ENCODE measurements at places on chromosomes 2 and 18.

DNA sequence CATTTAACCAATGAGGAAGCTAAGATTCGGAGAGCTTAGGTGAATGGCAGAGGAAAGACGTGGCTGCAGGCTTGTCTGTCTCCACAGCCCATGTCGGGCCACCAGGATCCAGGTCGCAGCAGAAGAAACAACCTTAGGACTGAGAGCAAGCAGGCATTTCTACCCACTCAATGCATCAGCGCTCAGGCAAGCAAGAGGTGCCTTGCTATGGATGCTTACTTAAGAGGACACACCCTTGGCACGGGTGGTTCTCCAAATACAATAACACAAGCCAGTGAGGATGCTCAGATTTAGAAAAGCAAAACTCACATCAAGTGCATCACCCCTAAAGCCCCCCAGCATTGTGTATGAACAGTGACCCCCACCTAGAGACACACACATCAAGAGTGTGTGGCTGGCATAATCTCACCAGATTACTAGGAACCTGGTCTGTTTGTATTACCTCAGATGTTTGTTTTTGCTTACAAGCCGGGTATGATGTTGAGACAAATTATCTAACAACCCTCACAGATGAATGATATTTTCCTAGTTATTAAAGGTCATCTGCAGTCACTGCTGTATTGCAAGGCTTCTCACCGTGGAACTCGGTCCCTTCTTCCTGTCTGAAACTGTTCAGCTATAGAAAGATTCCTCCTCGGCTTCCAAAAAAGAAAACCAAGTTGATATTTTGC lies 34.2 kb upstream of the NPAS2 start:
- no peak for DNase-seq

GRCh38 chr2:239802185-239802649 lies 222.9 kb downstream of the NDUFA10 start:
- no peak for DNase-seq

DNA sequence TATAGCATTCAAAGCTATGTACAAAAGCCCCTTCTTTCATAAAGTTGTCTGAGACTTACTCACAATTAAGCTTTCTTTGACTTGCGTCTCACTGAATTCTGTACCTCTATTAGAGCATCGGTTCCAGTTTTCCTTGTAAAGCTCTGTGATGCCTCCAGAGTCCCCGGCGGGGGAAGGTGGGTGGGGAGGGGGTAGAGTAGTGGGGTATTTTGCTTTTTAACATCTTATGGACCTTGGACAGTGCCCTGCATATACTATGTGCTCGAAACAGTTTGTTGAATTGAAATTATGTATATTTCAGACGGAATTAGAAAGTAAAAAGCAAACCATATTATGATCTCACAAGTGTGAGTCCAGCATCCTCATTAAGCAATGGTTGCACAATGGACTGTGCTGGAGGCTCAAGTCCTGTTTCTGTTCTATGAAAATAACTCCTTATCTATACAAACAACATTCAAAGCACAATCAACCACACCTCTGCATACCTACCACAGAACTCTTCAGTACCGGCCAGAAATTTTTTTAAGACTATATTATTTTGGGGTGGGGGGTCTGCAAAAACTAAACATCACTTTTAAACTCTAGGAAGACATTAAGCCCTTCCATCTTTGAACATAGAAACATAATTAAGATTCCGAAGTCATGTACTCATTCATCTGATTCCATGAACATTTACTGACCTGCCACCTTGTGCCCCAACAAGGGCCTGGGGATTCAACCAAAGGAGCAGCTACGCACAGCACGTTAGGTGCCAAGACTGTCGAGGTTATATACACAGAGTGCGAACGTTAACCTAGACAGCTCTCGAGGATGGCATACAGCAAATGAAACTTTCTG lies 908 bp downstream of the STAT1 start:
- DNase-seq, result no peak

- DNase-seq, result no peak
Measured at GRCh38 chr2:227761740-227762476, 16.2 kb downstream of the SCYGR8 start.

DNA sequence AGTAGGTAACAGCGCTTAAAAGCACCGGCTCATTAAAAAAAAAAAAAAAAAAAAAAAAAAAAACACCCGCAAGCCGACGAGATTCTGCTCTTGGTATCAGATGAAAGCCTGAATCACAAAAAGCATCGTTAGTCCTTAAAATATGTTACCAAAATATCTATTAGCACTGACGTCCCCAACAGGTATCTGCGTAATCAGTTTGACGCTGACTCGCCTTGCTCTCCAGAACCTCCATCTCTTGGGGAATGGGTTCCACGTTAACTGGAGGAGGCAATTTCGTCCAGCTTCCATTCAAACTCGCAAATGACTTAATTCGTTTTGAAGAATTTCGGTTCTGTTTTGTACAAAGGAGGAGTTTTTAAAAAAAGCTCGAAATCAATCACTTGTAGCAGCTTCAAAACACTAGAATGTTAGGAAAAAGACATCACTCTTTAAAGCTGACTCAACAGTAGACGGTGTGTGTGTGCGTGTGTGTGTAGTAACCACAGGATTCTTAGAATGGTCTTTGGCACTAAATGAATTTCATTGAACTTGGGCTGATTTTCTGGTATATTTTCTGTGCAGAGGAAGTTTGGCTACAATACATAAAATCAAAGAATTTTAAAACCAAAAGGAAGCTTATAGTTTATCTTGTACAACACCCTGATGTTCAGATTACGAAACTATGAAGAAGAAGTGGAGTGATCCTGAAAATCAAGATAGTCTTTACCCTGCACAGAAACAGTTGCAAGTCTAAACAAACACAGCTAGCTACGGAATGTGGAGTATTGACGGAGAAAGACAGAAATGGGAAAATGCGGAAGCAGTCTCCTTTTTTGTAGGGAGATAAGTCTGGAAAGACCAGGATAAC lies 1.1 kb upstream of the PGAP1 start:
- DNase-seq, result peak; percentile 11

DNA sequence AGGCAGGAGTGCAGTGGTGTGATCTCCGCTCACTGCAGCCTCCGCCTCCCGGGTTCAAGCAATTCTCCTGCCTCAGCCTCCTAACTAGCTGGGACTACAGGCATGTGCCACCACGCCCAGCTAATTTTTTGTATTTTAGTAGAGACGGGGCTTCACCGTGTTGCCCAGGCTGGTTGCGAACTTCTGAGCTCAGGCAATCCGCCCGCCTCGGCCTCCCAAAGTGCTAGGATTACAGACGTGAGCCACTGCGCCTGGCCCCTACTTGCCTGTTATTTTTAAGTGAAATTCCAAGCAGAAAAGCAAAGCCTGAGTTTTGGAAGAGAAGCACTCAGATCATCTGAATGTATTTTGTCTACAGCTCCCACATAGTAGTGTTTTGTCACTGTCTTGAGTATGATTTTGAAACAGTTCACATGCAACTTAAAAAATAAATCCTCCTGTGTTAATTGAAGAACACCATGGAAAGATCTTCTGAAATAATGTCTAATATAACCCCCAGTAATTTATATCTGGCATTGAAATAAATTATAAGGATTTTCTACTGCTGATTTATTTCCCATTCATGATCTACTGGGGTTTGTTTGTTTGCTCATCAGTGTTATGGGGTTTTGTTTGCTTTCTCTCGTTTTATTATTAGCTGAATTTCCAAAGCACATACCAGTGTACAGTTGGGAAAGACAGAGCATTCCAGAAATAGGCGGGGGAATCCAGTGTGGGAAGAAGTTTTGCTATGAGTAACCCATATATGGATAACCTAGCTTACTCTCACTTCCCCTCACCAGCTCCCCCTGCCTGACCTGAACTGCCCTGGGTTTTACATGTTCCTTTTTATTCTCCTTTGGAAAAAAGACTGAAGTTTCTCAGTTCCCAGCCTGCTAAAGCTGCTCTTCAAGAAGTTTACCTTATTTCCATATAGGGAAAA lies 80.1 kb upstream of the MAP3K20 start:
- DNase-seq, result no peak

DNA sequence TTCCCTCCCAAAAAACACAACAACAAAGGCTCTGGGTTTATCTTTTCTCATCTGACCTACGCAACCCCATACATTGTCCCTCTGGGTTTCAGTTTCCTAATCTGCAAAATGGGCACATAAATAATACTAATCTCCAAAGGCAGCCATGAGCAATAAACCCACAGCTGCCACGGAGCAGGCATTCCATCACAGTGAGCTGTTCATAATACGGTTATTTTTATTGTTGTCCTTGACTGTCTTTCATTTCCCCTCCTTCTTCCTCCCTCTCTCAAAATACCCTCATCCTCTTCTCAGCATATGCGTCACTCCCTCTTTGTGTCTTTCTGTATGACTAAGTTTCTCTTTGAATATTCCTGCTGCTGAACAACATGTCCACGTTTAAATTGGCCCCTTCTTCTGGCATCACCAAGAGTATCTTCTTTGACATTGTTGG lies 129.8 kb upstream of the CAB39 start:
- no peak for DNase-seq

- no peak for DNase-seq
Measured at GRCh38 chr2:118852605-118853128, 5.2 kb upstream of the EN1 start.

DNA sequence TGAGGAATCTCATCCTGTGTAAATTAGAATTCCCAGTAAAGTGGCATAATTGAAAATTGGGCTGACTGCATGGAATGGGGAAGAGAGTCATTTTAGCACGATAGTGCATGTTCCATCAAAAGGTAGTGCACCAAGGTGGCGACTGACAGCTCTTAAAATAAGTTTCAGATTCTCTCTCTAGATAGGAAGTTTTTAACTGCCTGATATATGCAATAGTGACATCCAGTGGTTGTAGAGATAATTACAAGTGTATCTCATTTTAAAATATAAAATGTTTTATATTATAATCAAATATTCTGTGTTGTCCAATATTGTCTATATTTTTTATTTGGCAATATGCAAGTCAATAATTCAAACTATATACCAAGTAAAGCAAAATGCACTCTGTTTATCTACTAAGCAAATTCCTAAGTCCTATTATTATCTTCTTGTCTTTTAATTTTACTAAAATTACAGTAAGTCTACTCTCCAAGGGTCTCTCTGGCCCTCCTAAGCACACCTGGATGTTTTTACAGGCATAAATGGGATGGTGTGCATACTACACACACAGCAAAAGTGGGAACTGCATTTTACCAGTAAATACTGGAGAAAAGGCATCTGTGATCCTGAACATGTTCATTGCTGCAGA lies 397.7 kb upstream of the HNRNPA3 start:
- no peak for DNase-seq

DNA sequence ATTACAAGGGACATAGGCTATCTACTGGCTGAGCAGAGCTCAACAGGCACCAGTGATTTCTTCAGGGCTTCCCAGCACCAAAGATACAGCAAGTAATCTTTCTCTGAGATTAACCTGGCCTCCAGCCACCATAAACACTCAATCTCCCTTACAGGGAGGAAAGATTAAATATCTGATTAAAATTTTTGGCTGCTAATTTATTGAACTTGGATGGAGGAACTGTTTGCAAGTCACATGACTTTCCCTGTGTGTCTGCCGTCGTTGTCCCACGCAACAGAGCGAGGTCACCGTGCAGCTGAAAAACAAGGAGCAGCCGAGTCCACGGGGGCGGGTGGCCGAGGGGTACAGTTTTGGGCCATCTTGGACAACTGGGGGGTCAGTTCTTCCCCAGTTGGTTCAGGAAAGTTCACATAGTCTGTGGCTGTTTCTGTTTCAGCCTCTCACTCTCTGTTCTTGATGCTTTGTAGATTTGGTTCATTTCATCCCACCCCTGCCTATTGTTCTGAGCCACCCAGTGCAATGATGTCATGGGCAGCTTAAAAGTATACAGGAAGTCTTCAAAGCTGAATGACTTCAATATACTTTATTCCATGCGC lies 186.8 kb upstream of the CTAGE1 start:
- DNase-seq, result no peak

DNA sequence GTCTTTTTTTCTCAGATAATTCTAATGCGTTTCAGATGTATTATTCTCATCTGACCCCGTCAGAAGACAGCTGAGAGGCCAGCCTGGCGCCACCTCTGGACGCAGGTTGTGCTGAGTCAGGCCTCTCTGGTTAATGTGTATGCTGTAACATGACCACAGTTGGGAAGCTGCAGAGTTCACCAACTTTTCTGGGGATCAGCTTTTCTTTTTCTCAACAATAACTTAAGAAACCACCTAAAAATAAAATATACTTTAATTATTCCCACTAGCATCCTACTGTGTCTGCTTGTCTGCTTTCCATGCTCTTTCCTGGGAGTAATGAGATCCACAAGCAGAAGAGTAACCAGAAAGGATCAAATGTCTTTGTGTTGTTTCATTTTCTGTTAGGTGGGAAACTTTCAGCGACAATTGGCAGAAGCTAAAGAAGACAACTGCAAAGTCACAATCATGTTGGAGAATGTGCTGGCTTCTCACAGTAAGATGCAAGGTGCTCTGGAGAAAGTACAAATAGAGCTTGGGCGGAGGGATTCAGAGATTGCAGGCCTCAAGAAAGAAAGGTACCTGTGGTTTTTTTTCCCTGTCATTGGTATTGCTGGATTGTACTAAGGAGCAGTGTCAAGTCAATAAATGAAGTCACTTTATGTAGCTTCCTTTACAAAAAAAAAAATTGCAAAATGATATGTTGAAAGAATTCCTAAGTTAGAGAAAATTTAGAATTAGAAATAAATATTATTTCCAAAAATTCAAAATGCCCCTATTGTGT lies 79.8 kb downstream of the CCDC150 start:
- no peak for DNase-seq

DNA sequence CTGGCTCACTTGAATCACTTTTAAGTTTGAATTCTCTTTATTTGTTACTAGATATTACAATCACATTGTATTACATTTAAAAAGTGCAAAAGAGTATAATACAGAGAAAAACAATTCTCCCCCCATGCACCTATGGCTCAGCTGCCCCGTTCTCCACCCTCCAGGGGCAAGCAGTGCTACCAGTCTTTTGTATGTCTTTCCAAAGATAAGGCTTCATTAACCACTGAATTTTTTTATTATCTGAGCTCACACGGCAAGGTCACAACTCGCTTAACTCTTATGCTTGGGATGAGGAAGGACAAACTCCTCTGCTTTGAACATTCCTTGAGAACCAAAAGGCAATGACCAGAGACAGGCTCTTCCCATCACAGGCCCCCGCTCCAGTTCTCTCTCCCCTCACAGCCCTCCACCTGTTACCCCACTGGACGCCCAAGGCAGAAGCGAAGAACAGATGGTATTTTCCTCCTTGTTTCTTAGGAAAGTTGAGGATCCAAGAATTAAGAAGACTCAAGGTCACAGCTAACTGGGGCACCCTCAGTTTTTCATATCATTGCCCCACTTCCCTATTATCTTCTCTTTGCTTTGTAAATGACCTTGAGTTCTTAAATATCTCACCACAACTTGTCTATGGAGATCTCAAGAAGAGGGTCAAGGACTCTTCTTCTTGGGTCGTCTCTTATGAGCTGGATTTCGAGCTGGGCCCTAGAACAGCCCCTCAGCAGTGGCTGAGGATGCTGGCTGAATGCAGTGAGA lies 30.1 kb downstream of the SH2D6 start:
- DNase-seq, result no peak

- DNase-seq, result no peak
Measured at GRCh38 chr2:2914252-2914651, 463.4 kb downstream of the EIPR1 start.
